Hippocampal formation (tissue), 2 donors: ENCODE measurements at places on chromosomes 7 and 10.

GRCh38 chr7:14083761-14084160 is 94.3 kb upstream of the ETV1 start:
- no peak for DNase-seq

DNA sequence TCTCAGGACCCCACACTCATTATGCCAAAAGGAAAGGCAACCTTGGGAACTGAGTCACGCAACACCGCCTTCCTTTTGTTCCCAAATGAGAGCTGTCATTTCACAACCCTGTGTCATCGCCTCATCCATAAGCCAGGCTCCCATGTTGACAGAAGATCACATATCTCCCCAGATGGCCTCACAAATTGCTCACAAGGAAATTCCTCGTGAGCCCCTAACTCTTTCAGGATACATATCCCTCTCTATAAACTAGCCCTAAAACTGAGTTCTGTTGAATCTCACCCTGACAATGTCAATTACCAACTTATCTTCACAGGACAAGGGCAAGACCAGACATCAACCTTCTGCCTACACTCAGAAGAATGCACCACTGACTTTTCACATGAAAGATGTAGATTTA is 22.6 kb downstream of the CCDC3 start:
- no peak for DNase-seq

DNA sequence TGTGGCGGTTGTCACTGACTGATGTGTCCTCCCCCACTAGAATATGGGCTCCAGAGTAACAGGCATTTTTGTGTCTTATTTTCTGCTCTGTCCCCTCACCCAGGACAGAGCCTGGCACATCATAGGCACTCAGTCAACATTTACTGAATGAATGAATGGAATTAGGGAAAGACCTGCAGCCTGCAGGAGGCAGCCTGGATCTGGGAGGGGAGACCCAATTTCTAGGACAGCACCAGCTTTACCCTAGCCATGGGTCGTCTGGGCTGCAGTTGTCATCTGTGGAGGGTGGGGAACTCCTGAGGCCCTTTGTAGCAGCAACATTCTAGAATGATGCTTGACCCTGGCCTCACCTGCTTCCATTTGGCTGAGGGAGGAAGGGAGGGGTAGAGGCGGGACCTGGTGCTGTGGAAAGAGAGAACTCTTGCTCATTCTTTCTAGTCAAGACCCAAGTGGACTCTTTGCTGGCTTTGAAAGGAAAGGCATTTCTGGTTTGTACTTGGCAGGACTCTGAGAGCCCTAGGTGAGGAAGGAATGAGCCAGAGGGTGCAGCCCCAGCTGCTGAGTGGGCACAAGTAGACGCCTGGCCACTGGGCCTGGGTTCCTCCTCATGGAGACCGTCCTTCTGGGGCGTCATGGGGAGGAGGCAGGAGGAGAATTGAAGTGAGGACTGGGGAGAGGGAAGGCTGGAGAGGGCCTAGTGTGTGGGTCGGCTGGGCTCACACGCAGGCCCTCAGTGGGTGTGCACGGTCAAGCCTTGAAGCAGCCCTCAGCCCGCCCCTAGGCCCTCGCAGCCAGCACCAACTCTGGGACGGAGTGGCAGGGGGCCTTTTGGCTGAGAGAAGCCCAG is 8.9 kb downstream of the FGF8 start:
- DNase-seq, result no peak

- no peak for DNase-seq
Measured at GRCh38 chr7:14760730-14761478, 141.6 kb downstream of the DGKB start.

DNA sequence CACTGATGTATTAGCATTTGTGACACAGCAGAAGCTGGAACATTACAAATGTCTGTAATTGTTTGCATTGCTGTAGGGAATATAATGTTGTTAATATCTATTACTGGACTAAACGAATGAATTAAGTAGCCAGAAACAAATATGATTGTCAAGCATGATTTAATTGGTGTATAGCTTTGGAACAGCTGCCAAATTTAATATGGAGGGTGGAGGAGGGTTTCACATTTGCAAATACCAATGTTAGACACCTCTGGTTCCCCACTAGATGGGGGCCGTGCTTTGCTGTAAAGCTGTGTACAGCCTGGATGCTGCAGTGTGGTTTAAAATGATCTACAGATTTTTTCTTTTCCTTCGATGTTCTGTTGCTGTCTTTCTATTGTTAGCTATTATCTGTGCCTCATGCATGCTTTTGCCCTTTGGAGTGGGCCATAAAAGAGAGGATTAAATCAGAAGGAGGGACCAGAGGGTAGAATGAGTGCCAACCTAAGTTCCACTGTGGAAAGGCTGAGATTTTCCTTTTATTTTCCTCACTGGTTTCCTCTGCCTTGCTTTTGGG is 23.1 kb downstream of the DNAJB9 start:
- peak; percentile 18 for DNase-seq

GRCh38 chr7:22082886-22083703 is 137.4 kb upstream of the CDCA7L start:
- peak; percentile 89 for DNase-seq

DNA sequence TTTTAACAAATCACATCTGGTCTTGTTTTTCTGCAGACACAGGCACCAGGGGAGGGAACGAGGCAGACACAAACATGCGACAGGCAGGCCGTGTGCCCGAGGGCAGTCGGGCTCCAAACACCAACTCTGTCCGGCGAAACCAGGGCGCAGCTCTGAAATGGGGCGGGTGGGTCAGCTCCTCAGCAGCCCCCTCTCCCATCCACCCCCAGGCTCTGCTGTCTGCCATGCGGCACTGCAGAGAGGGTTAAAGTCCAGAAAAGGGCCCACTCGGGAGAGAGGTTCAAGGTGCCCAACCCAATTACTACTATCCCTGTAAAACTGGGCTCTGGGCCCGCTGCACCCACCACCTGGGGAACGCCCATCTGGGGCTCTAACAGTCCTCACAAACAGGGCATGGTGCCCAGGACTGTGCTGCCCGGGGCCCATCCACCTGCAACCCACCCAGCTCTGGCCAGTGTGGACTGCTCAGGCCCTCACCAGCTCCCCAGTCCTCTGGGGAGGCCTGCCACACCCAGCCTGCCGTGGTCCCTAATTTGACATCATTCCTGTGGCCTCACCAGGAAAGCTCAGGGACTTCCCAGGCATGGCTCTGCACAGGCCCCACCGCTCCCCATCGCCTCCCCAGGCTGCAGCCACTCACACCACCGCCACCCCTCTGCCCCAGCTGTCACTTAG is 18.7 kb downstream of the YKT6 start:
- no peak for DNase-seq

- no peak for DNase-seq
Measured at GRCh38 chr10:121409466-121410104, 188.7 kb downstream of the FGFR2 start.

- no peak for DNase-seq
Measured at GRCh38 chr7:22397981-22398380, 41.0 kb upstream of the RAPGEF5 start.

GRCh38 chr10:47049056-47049851 is 138.0 kb downstream of the PTPN20 start:
- DNase-seq, result no peak

- DNase-seq, result no peak
Measured at GRCh38 chr7:137860542-137860941, 13.8 kb upstream of the DGKI start.

DNA sequence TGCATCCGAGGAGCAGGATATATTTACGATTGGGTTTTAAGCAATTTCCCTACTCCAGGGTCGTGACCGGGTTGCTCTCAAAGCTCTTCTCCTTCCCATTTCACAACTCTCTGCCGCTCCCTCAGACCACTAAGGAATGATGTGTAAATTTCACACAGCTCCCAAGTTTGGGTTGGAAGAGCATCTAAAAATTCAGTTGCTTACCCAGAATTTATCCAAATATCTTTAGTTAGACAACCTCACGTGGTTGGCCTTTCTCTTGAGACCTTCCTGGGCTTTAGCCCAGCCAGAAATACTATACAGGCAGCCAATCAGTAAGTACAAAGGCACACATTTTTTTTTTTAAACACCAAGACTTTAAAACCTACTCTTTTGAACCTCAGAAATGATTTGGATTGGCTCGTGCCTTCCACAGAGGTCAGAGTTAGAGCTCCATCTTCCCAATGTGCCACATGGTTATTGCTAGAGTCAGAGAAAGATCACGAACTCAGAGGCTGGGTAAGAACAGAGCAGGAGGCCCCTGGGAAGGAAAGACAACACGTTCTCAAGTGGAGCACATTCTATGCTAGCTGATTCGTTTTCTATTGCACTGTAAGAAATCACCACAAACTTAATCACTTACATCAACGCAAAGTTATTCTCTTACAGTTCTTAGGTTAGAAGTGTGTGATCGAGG is 335.4 kb upstream of the MGMT start:
- DNase-seq, result no peak

DNA sequence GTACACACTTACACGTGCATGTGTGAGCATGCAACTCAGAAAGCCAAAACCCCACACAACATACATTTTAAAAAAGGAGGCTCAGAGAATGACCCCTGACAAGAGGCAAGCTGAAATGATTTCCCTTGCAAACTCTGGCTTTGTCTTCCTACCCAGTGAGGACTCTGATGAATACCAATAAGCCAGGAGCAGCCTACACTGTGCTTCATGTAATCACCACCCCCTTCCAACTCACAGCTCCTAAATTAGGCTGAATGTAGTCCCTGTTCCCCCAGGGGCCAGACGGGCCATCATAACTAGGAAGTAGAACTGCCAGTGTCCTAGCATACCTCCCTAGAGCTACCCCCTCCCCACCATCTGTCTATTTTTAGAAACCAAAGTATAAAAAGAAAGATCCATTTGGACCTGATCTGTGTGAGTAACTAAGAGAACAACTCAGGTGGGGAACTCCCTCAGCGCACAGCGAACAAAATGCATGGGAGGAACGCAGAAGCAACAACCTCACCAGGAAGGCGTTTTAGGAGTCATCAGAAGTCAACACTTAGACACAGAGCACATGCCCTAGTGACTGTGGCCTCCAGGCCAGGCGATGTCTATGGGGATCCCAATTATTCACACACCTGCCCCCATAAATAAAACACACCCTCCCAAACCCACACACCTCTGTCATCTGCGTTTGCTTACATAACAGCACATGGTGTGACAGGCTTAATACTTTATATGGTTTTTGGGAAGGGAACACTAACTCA is 1.9 kb downstream of the DGKI start:
- no peak for DNase-seq

DNA sequence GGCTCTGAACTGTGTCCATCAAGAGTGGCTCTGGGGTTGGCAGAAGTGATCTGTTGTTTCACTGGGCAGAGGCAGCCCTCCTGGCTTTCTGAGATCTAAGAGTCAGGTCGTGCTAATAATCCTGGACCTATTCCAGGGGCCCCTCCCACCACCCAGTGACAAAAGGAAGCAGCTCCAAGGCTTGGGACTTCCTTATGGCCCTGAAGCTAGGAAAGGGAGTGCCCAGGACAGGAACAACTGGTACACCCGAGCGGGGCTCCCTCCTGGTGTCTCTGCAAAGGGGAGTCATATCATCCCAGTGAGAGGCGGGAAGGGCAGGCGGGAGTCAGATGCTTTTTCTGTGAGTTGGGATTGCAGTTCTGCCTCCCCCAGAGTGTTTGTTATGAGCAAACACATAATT is 32.3 kb downstream of the RPS24 start:
- no peak for DNase-seq

DNA sequence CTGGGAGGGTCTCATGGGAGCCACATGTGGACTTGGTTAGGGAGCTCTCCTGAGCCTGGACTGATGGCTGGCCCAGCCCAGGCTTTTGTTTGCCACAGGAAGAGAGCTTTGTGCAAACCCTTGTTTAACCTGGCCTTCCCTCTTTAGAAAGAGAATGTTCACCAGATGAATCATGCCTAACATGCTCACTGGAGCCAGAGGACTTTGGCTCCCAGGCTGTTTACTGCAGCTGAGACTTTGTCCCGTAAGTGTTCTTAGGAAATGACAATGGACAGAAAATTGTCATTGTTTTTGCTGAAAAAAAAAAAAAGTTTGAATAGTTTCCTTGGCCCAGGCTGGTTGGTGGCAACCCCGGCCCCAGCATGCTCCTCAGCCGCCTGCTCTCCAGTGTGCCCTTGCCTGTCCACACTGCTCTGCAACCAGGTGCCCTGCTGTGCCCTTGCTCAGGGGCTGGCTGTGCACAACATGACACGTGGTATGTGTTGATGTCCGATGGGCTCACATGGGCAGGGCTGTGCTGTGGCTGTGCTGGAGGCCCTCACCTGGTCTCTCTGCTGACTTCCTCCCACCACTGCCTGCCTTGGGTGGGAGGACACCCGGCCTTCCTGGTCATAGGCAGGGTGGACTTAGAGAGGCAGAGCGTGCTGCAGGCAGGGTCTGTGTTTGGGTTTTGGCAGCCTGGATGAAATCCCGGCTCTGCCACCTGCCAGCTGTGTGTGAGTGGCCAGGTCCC is 215.3 kb upstream of the ZNF32 start:
- no peak for DNase-seq

DNA sequence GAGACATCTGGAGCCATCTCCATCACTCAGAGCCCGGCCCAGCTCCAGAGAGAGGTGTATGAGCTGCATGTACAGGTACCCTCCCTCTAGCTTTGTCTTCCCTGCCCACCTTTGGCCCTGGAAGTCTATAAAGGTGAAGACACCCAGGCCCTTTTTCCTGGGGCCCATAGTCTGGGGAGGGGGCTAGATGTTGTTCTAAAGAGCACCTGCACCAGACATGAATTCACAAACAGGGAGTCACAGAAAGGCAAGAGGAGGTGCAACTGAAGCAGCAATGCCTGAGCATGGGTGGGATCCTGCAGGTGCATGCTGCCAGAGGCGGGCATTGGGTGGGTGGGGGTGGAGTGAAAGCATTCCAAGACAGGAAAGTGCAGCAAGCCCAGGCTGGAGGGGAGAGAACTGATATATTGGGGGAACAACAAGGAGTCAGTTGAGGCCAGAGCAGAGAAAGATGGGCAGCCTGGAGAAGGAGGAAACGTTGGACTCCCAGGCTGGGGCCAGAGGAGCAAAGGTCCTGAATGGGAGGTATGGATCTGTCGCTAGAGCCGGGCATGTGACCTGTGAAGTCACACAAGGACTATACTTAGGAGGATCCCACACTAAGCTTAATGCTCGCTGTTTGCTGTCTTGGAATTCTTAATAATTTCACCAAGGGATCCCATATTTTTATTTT is 11.7 kb downstream of the CDHR1 start:
- no peak for DNase-seq

DNA sequence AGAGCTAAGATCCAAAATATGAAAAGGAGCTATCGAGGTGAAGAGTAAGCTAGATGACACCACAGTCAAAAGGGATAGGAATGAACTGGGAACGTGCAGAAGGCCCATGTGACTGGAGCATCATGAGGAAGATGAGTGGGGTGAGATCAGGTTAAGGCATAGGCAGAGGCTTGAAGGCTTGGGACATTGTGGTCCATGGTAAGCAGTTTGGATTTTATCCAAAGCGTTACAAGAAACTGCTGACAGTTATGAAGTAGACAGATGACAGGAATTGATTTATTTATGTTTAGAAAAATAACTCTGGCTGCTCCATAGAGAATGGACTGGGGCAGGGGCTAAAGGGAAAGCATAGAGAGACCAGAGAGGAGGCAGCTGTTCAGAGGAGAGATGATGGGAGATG is 18.1 kb upstream of the PANK1 start:
- no peak for DNase-seq

GRCh38 chr10:20237586-20237985 is 421.4 kb downstream of the PLXDC2 start:
- no peak for DNase-seq
